Camera-type eye (tissue), 1 donor: ENCODE measurements at places on chromosomes 2 and 18. TPM values are rescaled to one million over a fixed set of nuclear protein-coding genes. Genes with fewer than 3 reads are reported as not detected.

The SP140 gene
- total RNA-seq, result 0.49 TPM

The FBXO41 gene
- total RNA-seq, result 6.7 TPM

The PDE1A gene
- total RNA-seq, result 12.4 TPM

The FAM161A gene
- total RNA-seq, result 113 TPM

The RAB27B gene
- total RNA-seq, result 8.7 TPM

The MYO3B gene
- 9.1 TPM for total RNA-seq

The CFAP221 gene
- total RNA-seq, result 4.1 TPM

The DCDC2C gene
- 1.6 TPM for total RNA-seq

The ZBTB7C gene
- 15.1 TPM for total RNA-seq

The GCKR gene
- total RNA-seq, result not detected

The MFSD6 gene
- 33.6 TPM for total RNA-seq
